ENCODE measurements at places on chromosomes 1 and 21. TPM values are rescaled to one million over a fixed set of nuclear protein-coding genes. Genes with fewer than 3 reads are reported as not detected.
A peak's percentile ranks its signal among the peaks of the same experiment; 100 is the strongest.

GRCh38 chr1:88228114-88228513, 456.0 kb upstream of the PKN2 start:
- DNase-seq = no peak

DTL gene
- 1.3 TPM for total RNA-seq

HSPA6 gene
- 19.0 TPM for total RNA-seq

SPRR2B gene
- not detected for total RNA-seq

DNA sequence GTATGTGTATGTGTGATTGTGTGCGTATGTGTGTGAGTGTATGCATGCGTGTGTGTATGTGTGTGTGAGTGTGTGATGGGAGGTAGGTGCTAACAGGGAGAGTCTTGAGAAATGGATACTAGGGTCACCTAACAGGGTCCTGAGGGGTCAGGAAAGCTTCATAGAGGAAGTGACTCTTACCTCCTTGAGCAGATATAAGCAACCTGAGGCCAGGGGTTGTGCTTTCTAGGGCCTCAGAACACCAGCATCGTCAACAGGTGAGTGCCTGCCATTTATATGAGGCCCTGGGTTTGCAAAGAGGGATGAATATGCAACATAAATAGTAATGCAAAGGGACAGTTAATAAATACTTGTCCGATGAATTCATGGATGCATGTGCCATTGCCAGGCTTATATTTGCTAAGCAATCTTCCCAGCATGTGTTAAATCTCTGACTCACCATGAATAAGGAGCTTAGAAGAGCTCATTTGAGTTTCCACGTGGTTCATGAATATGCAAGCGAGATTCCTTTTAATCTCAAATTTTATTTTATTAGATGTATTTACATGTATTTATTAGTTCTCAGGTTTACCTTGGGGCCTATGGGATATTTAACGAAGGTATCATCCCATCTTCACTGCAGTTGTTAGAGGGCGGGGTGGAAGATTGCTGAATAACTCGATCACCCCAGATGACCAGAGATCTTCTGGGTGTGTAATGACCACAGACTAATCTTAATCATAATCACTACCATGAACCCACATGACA, 438.3 kb downstream of the CAMTA1 start:
- DNase-seq = no peak

DNA sequence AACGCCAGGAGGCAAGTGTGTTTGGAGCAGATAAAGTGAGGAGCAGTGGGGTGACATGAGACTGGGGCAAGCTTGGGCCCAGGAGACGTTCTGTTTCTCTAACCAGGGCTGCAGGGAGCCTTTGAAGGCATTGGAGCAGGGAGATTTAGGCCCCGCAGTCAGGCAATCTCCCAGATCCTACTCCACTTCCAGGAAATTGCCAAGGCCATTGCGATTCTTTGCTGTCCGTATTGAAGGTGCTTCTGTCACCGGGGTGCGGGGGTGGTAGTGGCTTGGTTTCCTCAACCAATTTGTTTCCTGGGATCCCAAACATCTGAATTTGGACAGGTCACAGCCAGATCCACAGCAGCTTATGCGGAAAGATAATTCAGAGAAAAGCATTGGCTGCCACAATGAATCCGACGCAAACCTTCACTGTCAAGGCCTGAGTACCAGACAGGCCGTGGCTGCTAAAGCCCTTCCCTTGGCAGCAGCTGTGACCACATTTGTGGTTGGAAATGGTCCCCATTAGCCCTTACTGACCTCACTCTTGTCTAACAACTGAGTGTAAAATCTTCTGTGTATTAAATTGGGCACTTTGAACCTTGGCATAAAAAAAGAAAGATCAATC, 385.6 kb downstream of the PTPRU start:
- no peak for DNase-seq

DNA sequence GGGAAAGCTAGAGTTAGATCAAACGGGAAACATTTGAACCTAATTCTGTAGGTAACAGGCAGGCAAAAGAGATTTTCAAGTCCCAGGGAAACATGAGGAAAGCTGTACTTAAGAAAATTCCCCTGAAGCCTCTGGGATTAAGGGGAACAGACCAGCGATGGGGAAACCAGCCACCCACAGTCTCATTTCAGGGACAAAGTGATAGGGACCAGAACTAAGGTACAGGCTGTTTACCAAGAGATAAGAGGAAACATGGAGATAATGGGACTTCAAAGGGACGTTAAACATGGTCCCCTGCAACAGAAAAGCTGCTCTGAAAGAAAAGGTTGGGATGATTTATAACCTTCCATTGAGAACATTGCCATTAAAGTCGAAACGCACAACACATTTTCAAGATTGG, 84.4 kb downstream of the NTPCR start:
- DNase-seq = no peak

DNA sequence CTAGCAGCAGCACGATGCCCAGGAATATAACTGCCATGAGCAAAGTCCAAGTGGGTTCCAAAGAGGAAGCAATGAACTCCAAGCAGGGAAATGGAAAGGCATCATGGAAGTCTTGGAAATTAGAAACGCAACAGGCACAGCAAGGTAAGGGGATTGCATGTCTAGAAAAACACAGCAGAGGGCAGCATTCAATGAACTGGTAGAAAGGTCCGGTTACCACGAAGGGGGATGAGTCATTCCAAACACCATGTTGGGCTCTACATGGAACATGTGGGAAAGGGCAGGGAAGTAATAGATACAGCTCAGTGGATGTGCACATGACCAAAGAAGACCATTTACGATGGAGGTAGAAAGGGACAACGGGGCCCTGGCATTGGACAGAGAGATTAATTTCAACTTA, 36.4 kb downstream of the RXRG start:
- no peak for DNase-seq

DNA sequence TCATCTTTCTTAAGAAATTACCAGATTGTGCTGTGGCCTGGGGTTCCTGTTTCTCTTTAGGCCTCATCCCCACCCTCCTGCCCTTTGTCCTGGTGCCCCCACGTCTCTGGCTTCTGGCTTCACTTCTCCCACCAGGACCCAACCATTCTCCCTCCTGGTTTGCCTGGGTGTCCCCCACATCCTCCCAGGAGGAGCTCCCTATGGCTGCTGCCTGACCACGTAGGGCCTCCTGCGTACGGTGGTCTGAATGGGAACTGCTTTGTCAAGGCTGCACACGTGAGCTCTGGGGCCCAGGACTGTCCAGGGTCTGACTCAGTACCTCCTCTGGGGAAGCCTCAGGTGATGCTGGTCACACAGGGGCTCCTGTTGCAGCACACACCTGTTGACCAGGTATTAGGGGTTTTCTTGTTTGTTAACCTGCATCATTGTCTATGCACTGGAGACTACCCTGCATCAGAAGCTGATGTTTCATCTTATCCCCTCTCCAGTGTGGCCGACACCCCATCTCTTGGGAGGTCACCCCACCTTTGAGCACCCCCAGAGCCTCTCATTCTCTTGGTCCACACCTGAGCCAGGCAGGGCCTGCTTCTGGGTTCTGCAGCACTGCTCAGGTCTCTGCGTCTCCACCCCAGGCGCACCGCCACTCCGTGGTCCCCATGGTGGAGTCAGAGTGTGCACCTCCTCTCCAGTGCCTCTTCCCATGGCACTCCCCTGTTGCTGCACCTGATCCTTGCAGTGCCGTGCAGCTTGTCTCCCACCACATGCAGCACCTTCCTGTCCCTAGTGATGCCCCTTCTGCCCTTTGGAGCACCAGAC, 65.8 kb downstream of the S100B start:
- DNase-seq = no peak

- no peak for DNase-seq
Observed at GRCh38 chr21:37862536-37862935, 53.7 kb downstream of the KCNJ6 start.

MCOLN2 gene
- total RNA-seq = 3.9 TPM

ZMYND12 gene
- total RNA-seq = not detected

GRCh38 chr1:15219280-15220023, 27.6 kb upstream of the FHAD1 start:
- no peak for DNase-seq

IL12RB2 gene
- 5.3 TPM for total RNA-seq

DNA sequence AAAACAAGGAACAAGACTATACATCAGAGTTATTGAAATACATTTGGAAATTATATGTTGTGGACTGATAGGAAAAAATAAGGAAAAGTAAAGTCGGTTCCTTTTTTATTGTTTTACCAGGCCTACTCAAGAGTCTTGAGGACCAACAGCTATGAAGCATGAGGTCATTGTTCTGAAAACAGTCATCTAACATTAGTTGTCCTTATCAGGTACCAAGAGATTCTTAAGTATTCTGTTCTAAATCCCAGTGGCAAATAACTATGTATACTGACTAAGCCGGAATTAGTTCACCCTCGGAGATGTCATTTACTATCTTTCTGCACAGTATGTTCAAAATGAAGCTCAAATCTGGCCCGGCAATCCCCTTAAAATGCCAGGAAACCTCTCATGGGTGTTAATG, 585 bp downstream of the ADGRL4 start:
- no peak for DNase-seq

GRCh38 chr1:23742670-23743286, 493 bp upstream of the ELOA start:
- peak; percentile 51 for DNase-seq

PADI1 gene
- not detected for total RNA-seq

DNA sequence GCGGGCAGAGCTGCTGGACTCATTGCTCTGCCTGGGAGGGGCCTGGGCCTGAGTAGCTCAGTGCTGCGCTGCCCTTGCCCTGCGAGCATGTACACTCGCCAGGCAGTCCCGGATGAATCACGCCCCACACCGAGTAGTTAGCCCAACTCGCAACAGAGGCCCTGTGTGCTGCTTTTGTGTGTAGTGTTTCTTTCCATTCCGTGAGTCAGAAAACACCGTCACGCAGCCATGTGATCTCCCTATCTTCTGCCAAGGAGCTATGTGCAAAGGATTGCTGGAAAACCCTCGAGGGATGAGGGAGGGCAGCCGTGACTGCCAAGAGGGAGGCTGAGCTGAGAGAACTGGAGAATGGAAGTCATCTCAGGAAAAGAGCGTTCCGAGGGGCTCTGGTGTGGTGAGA, 37.3 kb downstream of the NENF start:
- peak; percentile 94 for DNase-seq

Measured in aorta (tissue), 5 donors.